ENCODE measurements at places on chromosomes 11 and 22.

DNA sequence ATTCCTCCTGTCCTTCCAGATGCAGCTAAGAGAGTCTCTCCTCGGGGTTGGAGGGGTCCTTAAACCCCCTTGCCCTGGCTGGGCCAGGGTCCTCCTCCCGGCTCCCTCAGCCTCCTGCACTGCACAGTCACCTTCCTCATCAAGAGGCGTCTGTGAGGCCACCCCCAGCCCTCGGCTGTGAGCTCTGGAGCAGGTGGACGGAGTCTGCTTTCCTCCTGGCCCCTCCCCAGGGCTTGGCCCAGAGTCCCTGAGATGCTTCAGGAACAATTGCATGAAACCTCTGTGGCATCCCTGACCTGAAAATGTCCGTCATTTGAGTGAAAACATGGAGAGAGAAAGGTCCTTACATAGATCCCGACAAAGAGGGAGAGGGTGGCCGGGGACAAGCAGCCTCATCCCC lies 6.7 kb upstream of the FGF3 start:
- no peak for DNase-seq

DNA sequence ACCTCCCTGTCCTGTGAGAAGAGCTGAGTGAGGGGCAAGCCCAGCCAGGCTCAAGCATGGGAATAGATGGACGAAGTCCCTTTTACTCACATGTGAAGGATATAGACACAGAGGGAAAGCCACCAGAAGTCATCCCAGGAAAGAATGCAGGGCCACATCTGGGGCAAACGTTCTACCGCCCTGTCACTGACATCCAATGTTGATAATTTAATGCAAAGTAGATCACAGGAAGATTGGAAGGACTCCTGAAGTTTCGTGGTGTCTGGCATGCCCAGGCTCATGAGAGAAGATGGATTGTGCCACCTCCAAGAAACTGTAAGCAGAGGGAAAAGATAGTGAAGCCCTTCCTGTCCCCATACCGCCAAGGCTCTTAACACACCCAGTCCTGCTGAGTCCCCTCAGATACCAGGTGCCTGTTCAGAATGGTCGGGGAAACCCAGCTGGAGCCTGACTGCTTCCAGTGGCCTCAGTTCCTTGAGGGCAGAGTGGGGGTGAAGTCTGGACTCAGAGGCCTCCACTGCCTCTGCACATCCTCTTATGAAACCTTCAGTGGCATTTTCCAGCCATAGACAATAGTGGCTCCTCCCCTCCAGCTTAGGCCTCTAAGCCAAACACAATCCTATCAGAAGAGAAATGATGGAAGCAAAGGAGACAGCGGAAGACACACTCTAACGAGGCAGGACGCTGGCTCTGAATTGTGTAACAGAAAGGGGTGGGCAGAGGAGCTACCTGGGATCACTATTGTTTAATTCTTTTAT lies 7.5 kb upstream of the STK33 start:
- DNase-seq = no peak

- no peak for DNase-seq
Observed at GRCh38 chr22:27672721-27673418, 128.7 kb downstream of the MN1 start.

GRCh38 chr11:14258221-14258935 lies 100.6 kb downstream of the RRAS2 start:
- no peak for DNase-seq

GRCh38 chr11:122050021-122050690 lies 65.9 kb downstream of the BLID start:
- no peak for DNase-seq

Data from fibroblast of skin of left biceps (primary cell).